ENCODE measurements at places on chromosomes 2 and 18.
A peak's percentile ranks its signal among the peaks of the same experiment; 100 is the strongest.

DNA sequence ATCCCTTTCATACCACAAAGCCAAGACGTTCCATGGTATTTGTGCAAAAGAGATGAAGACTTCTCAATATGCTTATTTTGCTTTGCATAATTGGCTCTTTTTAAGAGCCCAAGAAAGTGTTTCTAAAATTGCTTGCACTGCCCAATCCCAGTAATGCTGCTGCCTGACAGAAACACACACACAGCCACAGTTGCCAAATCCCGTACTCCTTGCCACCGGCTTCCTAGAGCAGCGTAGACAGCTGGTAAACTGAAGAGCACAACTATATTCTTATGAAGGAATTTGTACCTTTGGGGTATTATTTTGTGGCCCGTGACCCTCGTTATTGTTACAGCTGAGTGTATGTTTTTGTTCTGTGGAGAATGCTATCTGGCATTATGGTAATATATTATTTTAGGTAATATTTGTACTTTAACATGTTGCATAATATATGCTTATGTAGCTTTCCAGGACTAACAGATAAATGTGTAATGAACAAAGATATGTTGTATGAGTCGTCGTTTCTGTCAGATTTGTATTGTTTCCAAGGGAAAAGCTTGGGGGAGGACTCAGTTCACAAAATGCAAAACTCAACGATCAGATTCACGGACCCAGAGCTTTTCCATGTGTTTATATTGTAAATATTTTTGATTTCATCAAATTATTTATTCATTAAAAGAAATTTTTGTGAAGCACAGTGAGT lies 202.9 kb upstream of the RAB12 start:
- no peak for DNase-seq

DNA sequence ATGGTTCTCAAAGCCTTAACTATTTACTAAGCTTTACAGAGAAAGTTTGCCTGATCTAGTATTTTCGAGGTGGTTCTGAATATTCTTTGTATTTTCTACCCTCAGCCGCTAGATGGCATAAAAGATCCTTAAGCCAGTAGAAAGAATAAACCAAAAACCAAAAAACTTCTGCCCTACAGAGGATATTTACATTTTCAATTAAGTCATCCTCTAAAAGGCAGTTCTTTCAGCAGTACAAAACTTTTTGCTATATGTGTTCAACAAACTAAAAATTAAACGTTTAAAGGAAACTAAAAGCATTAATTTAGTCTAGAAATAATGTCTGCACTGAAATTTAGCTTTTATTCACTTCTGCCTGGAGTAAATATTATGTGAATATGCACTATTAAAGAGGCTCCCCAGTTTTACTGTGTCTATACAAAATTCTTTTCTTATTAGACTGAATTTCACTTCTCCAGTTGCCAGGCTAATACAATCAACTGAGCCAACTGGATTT lies 297.5 kb downstream of the PIEZO2 start:
- DNase-seq, result peak; percentile 92

DNA sequence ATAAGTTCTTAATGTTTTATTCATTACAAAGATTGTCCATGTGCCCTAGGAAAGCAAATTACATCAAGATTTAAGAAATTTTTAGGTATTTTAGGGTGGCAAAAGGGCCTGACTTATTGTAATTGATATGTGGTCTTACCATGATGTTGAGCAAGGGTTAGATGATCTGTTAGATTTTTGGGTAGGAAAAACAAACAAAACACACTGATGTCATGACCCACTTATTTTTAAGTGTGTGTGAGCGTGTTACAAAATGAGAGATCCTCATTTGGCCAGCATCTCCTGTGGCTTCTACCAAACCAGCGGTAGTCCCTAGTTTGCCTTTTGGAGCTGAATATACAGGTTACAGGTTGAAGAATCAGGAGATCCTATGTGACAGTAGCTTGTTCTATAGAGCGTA lies 89.8 kb upstream of the ITGB6 start:
- no peak for DNase-seq

GRCh38 chr2:173747035-173747434 lies 218.1 kb downstream of the SP3 start:
- DNase-seq, result no peak

GRCh38 chr2:144596073-144596871 lies 76.4 kb upstream of the ZEB2 start:
- peak; percentile 79 for DNase-seq

DNA sequence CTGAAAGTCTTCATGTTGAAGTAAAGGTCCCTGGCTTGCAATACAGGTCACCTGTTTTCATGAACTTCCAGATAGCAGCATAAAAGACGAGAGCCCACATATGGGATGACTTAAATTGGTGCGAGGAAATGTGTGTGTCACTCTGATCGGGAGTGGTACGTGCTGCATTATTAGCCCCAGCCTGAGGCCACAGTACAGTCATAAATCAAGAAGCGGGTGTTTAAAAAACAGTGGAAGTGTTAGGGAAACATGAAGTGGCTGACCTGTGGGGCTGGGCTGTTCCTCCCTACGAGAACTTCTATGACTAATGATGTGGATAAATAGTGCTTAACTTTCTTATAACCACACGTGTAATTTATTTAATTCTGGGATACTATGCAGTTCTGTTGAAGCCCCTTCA lies 24.4 kb downstream of the RDH14 start:
- no peak for DNase-seq

DNA sequence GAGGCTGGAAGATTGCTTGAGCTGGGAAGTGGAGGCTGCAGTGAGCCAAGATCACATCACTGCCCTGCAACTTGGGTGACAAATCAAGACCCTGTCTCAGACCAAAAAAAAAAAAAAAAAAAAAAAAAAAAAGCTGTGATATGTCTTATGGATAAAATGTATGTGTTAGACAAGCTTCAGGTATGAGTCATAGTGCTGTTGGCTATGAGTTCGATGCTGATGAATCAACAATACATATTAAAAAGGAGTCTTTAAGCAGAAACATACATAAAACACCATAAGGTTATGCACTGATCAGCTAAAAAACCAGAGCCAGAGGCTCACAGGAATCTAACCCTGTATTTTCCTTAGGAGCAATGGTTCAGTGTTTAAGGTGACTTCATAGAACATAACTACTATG lies 332.3 kb downstream of the NCKAP5 start:
- no peak for DNase-seq

- no peak for DNase-seq
These were observed 49.6 kb downstream of the SOWAHC start for GRCh38 chr2:109663721-109664120.

DNA sequence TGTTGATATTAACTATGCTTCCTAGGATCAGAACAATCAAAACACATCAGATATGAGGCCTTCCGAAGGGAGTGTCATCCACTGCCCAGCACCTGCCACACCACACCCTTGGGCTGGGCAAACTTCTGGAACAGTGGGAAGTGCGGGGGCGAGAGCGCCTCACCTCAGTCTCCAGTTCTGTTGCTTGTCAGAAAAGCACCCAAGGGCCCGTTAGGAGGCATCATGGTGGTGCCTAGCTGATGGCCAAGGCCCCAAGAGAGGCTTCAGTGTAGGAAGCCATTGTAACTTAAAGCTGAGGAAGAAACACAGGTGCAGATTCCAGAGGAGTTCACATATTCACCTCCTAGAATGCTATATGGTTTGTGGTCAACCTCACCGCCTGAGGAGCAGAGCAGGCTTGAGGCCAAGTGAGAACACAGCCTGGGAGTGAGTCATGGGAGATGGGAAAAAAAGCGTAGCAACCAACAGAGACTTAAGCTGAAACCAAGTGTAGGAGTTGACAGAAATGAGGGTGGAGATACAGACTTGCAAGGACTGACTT lies 85.1 kb upstream of the ATL2 start:
- peak; percentile 32 for DNase-seq

- no peak for DNase-seq
These were observed 18.6 kb upstream of the KLF7 start for GRCh38 chr2:207184348-207184747.

- no peak for DNase-seq
These were observed 11.1 kb downstream of the EVA1A start for GRCh38 chr2:75549401-75550253.

GRCh38 chr2:138424436-138425140 lies 77.0 kb upstream of the SPOPL start:
- no peak for DNase-seq

DNA sequence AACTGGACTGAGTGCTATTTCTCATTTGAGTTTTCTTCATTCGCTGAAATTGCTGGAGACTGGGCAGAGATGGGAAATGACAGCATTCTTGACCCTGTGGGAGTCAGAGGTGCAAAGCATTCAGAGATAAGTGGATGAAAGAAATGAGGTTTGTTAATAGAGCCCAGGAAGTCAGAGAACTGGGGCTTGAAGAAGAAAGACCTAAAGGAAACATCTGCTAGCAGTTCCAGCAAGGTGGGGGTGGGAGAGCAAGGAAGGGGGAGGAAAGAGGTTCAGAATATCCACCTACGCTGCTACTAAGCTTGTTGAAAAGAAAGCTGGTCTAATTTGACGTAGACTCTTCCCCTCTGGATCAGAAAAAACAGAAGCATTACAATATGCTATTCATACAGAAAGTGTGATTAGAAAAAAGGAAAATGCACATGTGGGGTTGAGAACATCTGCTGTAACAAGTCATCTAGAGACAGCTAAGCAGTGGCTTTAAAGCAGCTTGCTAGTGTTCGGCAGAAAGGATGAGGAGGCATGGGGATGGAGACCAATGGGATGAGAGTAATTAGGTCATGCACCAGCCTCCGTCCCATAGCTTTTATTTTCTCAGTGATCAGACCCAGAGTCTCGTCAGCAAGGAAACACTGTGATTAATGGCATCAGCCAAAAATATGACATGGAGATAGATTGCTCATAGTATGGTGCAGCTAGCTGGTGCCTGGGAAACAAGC lies 29.7 kb downstream of the NAB1 start:
- no peak for DNase-seq

DNA sequence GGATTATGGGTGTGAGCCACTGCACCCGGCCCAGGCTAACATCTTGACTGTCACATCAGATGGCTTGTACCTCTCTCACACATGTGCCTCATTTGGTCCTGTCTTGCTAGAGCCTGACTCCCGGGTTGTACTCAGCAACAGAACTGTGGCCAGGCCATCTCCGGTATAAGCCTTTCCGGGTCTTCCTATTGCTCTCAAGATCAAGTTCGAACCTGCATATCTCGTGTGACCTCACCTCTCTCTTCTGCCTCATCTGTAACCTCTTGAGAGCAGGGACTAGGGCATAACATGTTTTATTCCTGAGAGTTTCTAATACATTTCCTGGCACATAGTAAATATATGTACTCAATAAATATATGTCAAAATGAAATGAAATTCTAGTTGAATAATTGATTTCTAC lies 114.0 kb downstream of the ACAA2 start:
- no peak for DNase-seq

DNA sequence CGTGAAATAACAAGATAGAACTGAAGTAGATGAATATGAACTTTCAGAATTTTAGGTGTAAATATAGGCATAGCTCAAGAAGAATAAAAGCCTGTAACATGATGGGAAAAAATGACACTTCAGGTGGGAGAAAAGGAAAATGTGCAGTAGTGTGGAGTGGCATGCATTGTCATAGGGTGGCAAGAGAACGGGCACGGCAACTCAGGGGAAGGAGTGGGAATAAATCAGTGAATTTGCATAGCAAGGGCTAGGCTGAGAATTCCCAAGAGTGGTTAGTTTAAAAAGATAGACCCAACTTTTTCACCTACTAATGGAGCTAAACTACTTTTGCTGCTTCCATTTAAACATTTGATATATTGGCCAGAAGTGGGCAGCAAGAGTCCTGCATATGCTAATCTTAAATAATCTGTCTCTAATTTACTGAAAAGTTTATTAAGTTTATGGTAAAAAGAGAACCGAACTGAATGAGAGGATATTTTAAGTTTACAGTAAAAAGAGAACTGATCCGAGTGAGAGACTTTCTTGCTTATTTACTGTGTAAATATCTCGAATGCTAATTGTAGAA lies 228.1 kb downstream of the CTNNA2 start:
- no peak for DNase-seq

GRCh38 chr2:107694667-107695066 lies 132.0 kb upstream of the RGPD4 start:
- DNase-seq, result no peak

DNA sequence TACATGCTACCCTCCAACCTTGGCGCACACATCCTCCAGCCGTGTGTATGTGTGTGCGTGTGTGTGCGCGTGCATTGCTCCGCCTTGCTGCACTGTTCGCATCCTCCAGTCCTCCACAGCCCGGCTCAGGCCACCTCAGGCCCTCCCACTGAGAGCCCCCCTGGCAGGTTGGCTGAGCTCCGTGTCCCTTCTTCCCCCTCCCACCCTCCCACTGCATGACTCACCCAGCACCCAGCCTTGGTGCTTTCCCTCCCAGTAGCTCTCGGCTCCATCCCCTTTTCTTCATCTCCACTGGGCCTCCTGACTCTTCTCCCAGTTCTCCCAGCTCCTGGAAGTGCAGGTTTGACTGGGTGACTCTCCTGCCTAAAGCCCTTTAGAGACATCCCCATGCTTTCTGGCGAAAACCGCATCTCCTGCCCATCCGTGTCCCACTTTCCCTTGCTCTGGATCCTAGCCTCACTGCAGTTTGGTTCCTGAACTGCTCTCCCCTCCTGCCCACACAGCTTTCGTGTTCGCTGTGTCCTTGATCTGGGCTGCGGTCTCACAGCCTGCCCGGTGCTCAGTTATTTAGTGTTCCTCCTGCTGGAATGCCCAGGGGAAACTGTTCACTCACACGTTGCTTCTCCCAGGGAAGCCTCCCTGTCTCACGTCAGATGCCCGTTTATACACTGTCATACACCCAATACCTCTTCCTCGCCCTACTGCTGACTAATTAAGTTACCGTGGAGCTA lies 4.9 kb downstream of the TMEM177 start:
- DNase-seq, result no peak

GRCh38 chr2:108215794-108216211 lies 24.0 kb upstream of the SULT1C3 start:
- DNase-seq, result peak; percentile 43

GRCh38 chr2:66704786-66705185 lies 269.9 kb downstream of the MEIS1 start:
- no peak for DNase-seq

DNA sequence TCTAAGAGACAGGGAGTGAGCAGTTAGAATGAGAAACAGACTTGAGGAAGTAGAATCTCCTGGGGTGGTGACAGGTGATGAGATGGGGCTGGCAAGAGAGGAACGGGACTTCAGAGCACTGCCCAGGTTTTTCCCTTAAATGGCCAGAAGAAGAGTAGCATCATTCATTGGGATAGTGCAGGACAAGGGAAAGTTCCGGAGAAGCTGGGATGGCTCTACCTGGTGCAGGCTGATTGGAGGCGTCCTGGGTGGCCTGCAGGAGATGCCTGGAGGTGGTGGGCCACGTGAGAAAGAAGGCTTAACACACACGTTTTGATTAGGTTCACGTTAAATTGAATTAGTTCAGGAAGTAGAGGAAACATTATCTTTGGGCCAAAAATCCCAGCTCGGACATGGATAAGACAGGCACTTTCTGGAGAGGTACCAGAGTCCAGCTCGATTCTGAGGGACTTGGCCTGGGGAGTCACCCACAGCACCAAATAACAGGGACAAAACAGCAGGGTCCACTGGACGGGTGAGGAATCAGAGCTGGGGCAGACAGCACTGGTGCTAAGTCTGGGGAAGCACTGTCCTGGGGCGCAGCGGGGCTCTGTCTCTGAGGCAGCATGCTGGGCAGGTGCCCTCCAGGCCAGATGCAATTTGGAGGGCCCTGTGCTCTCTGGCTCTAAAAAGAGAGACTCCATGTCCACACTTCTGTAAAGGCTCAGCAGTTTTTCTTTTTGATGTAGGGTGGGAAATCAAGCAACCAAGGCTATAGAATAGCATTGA lies 512.3 kb upstream of the RAB6C start:
- no peak for DNase-seq
